ENCODE measurements at places on chromosomes 2 and 18.

DNA sequence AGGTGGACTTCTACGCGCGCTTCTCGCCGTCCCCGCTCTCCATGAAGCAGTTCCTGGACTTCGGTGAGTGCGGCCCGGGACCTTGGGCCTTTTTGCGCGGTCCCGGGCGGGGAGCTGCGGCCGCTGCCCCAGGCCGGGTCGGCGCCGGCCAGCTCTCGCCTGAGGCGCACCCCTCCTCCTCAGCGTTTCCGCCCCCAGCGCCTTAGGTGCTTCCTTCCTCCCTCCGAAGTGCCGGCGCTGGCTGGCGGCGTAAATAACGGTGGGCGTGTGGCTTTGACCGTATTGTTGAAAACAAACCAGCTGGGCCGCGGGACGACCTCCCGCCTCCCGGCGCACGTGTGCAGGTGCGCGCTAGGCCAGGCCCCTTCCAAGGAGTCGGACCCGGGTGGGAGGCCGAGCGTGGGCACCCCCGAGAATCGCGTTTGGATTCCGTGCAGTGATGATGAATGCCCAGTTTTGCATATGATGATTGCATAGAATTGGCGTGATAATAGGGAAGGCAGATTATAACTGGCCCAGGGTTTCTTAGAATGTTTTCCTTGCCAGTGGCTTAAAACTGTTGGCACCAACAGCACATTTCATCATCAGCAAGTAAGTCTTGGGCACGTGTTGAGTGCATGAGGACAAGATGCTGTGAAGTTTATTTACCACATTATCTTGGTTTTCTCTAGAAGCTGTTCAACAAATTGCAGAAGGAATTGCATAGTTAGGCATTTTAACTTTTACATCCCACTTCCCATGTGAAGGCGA lies 569 bp downstream of the PDK1 start:
- peak; percentile 70 for DNase-seq

- no peak for DNase-seq
Measured at GRCh38 chr18:67845035-67845434, 328.5 kb upstream of the DSEL start.

DNA sequence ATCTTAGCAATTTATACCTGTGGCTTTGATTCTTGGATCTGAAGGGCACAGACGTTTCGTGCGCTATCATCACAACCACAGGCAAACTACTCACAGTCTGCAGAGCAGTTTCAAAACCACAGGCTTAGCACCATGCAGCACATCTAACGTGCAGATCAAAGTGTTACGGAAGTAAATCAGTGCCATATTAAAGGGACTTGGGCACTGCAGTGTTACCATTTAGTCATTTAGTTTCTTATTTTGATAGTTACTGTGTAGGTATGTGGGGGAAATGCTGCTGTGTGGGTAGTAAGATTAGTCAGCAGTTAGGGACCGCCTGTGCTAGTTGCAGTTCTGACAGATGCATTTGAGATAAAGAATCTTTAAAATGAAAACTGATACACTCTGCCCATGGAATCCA lies 384.0 kb downstream of the NBAS start:
- no peak for DNase-seq

- no peak for DNase-seq
Measured at GRCh38 chr2:1655461-1655860, 88.9 kb downstream of the PXDN start.

DNA sequence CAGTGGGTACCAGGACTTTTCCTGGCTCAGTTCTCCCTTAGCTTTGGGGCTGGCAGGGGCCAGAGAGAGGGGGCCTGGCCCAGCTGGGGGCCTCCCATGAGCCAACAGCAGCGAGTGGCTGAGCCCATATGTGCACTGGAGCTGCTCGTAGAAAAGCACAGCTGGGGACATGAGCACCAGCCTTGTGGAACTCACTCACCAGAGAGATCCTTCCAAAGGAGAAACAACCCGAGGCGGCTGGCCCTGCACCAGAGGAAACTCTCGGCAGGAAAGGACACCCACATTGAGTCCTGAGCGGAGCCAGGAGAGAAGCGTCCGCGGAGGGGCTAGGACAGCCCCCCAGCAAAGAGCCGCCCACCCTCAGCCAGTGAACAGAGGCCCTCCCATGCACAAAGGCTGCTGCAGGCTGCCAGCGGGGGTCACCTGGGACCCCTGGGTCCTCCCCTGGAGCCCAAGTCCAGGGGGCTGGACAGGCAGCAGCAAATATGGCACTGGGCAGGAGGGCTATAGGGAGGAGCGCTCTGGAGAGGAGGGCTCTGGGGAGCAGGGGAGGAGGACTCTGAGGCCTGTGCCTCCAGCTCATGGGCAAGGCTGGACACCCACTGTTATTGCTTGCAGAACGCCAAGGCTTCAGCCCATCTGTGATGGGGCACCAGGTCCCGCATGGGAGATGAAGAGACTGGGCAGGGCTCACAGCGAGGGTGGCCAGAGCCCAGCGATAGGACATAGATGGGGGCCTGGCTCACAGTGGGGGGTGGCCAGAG lies 42.1 kb upstream of the SNED1 start:
- DNase-seq = no peak

GRCh38 chr18:3873698-3874097 lies 423.7 kb downstream of the TGIF1 start:
- no peak for DNase-seq

DNA sequence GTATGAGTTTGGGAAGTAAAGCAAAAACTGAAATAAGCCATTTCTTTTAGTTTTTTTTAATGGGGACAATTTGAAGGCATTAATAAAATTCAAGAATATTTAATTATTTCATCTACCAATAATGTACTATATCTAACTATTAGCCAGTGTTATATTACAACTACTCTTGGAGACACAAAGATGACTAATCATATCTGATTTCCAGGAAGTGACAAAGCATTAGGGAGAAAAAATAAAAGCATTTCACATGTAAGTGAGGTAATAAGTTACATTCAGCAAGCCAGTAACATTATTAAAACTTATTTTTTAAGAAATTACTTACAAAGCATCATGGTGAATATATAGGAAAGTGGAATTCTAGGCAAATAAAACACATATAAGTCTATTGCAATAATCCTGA lies 781.3 kb upstream of the NRXN1 start:
- no peak for DNase-seq

DNA sequence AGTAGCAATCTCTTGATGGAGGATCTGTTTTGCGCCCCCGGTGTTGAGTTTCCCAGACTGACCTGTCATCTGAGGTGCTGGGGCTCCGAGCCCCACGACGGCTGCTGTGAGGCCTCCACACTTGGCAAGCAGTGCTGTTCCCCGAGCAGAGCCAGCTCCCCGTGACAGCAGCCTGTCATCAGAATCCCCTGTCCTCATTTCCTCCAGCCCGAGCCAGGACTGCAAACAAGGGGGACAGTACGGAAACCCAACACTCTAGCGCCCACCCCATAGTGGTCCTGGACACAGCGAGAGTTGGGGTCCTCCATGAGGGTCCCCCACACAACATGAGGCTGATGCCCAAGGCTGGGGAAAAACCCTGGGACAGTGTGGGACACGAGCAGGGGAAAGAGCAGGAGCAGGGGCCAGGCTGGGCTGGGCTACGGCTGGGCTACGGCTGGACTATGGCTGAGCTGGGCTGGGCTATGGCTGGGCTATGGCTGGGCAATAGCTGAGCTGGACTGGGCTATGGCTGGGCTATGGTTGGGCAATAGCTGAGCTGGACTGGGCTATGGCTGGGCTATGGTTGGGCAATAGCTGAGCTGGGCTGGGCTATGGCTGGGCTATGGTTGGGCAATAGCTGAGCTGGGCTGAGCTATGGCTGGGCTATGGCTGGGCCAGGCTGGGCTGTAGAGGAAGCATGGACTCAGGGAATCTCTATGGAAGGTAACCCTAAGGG lies 1.5 kb upstream of the KLHL30 start:
- DNase-seq = no peak

Measured in GF-D8 (cell line).